ENCODE measurements at places on chromosomes 1 and 21.
A peak's percentile ranks its signal among the peaks of the same experiment; 100 is the strongest.

GRCh38 chr1:7770997-7771822 is at the start of gene VAMP3:
TSS of gene VAMP3 (plus strand) at chr1:7771296. CDS start at chr1:7771384, 88 bp downstream.
- DNase-seq: peak; percentile 74

DNA sequence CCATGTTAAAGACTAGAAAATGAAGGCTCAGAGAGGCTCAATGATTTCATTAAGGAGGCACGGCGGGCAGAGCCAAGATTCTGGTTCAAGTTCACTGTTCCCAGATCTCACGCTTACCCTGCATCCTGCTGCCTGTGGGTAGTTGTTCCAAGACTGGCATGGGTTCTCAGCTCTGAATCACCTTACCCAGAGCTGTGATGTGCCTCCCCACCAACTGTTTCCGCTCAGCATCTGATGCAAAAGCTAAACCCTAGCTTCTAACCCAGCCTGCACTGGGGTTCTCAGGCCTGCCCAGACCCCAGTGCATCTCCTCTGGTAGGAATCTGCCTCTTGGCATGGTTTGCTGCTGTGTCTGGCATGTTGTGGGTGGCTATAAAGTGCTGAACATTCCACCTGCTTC is 11.8 kb downstream of the TNR start:
- no peak for DNase-seq

- DNase-seq: no peak
Observed at GRCh38 chr1:158116311-158117167, 64.2 kb upstream of the CD1D start.

DNA sequence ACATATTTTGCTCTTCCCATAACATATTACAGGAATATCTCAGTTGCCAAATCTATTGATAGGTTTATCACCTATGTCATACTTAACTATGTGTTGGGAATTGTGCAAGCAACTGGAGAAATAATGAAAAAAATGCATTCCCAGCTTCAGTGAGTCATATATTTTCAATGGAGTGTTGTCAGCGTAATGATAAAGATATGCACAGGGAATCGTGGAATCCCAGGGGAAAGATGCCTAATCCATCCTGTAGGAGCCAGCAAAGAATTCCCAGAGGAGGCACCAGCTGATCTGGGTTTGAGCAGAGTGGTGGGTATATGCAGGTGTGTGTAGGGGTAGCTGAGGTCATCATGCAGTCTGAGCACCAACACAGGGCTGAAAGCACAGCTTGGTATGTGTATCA is 213.3 kb upstream of the DAB1 start:
- DNase-seq: no peak

DNA sequence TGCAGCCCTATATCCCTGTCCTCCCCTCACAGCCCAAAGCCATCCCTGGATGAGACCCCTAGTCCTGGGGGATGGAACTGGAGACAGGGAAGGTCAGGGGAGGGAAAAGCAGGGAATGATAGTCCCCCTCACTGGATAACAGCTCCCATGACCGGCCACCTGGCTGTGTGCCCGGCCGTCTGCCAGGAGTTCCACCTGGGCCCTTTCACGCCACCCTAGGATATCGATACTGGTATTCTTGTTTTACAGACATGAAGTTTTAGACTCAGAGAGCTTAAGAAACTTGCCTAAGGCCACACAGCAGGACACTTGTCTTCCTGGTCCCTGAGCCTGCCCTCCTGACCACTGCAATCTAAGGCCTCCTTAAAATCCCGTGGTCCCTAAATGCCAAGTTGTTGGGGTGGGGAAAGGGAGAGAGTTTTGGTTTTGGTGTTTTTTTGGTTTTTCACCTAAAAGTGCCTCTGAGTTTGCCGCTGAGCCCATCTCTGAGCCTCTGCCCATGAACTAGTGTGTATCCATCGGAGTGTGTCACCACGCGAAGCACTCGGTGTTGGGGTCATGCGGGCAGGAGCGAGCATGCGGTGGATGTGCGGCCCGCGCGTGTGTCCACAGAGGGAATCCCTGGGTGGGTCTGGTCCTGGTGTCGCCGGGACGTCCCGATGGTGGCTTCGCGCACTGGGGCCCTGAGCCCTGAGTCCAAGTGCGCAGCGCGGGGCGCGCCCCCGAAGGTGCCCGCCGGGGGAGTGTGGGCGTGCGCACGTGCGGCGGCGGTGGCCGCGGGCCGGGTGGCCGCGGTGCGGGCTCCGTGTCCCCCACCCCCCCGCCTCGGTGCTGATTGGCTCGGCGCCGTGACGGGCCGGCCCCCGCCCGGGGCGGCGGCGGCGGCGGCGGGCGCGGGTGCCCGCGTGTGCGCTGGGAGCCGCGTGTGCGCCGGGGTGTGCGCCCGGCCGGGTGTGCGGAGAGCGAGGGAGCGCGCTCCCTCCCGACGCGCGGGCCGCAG is at the start of gene EPHA8:
Gene EPHA8, plus strand, starts transcription at position 906 of the 1,000 bp plus-strand sequence. CDS start 147 bp downstream, outside the sequence.
- DNase-seq: no peak

- DNase-seq: no peak
Observed at GRCh38 chr1:156523801-156524480, 23.4 kb upstream of the MEF2D start.

GRCh38 chr1:73144311-73144710 is 862.0 kb upstream of the NEGR1 start:
- no peak for DNase-seq

DNA sequence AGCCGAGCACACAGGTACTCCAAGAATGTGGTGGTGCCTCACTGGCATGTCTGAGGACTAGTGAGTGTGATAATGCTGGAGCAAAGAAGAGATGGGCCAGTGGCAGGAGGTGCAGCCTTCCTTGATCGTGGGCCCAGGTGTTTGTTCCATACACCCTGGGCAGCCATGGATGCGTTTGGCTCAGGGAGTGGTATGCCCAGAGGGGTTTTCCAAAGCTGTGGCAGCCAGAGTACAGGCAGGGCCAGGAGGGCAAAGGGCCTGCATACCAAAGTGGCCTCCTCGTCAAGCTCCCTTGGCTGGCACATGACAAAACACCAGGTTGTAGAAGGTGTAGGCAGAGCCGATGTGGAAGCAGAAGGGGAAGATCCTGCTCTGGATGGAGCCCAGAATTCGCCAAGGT is 19.0 kb downstream of the PARS2 start:
- DNase-seq: no peak

DNA sequence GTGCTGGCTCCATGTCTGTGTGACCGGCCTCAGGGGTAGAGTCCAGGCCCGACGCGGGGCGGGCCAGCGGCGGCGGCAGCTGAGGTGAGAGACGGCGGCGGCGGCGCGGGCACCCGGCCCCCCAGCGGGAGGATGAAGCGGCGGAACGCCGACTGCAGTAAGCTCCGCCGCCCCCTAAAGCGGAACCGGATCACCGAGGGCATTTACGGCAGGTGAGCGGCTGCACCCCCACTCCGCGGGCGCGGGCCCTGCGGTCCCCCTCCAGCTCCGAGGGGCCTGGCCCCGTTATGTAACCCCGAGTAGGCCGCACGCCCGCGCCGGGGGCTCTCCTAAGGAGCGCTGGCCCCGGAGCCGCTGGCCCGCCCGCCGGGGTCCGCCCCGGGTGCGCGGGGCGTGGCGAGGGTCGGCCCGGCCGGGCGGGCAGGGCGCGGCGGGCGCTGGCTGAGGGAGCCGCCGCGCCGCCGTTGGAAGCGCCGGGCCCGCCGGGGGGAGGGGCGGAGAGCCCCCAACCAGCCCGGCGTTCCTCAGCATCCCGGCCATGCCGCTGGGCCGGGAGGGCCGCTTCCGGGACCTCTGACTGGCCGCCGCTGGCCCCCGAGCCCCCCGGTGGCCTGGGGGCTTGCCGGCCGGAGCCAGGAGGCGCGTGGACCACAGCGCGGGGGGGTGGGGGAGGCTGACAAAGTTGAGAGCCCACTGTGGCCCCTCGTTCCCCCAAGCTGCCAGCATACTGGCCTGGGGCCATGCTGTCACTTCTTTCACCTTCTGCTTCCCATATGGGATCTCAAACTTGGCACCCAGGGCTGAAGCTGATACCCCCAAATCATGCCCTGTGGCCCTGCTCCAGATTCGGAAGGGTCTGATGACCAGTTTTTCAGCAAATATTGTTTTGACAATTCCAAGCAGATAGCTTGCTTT is 527 bp downstream of the MACO1 start:
- DNase-seq: no peak

DNA sequence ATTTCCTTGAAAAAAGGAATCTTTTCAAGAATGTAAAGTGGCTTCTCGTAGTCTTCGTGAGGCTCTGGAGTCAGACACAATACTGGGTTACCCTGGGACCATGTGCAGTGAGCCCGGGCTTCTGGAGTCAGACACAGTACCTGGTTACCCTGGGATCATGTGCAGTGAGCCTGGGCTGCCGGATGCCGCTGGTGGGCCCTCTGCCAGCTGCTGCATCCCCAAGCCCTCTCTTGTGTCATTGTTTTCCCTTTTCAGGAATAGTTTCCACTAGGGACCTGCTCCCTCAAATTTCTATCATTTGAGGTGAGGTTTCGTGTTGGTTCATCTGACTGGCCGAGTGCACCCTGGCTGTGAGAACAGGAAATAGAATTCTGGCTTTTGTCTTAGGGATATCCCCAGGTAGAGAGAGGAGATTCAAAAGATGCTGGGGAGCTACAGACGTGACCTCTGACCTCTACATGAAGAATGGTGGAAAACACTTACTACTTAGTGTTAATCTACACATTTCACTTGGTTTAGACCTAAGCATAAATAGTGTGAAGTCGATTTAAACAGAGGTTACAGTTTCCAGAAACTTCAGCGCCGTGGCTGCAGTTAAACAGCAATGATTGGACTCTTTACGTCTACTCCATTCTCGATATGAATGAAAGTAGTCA is 10.6 kb downstream of the ADARB1 start:
- DNase-seq: no peak

DNA sequence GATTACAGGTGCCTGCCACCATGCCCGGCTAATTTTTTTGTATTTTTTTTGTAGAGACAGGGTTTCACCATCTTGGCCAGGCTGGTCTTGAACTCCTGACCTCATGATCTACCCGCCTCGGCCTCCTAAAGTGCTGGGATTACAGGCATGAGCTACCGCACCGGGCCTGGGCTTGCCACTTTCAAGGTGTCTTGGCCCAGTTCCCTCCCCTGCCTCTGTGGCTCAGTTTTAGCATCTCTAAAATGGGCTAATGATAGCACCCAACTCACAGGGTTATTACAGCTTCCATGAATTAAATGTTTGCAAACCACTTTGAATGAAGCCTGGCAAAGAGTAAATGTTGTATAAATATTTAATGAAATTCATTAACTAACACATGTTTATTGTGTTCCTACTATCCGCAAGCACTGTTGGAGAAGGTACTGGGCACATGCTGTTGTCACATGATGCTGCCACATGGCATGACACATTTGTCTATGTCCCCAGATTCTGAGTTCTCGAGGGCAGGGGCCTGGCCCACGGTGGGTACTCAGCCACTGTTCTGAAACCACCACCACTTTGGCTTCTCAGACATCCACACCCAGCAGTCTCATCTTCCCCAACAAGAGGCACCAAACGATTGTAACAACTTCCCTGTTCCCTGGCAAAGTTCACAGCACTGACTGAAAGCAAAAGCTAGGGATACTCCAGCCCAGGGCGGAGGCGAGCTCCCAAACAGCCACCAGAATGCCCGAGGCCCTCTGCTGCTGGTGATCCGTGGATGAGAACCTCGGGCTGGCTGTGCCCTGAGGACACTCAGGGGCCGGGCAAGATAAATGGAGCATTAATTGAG is 9.7 kb downstream of the IFFO2 start:
- no peak for DNase-seq

DNA sequence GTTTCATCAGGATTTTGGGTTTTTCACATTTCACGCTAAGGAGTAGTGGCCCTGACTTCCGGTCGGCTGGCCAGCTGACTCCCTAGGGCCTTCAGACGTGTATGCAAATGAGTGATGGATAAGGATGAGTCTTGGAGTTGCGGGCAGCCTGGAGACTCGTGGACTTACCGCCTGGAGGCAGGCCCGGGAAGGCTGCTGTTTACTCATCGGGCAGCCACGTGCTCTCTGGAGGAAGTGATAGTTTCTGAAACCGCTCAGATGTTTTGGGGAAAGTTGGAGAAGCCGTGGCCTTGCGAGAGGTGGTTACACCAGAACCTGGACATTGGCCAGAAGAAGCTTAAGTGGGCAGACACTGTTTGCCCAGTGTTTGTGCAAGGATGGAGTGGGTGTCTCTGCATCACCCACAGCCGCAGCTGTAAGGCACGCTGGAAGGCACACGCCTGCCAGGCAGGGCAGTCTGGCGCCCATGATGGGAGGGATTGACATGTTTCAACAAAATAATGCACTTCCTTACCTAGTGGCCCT is 23.1 kb upstream of the TNFRSF1B start:
- DNase-seq: no peak

- DNase-seq: no peak
Observed at GRCh38 chr21:31346256-31346821, 2.3 kb upstream of the TIAM1 start.

DNA sequence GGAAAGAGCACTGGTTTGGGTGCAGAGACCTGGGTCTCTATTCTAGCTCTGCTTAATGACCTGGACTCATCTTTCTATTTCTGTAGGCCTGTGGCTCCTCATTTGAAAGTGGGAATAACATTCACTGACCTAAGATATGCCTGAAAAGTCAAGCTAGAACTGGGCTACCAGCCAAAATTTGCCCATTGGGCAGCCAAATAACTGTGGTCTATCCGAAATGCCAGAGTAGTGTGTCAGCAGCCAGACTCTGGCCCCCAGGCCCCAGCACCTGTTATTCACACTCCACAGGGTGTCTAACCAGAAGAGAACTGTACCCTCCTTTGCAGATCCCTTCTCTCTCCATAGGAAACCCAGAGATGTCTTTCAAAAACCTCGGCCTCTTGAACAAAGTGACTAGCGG is 12.6 kb downstream of the DAB1 start:
- no peak for DNase-seq

DNA sequence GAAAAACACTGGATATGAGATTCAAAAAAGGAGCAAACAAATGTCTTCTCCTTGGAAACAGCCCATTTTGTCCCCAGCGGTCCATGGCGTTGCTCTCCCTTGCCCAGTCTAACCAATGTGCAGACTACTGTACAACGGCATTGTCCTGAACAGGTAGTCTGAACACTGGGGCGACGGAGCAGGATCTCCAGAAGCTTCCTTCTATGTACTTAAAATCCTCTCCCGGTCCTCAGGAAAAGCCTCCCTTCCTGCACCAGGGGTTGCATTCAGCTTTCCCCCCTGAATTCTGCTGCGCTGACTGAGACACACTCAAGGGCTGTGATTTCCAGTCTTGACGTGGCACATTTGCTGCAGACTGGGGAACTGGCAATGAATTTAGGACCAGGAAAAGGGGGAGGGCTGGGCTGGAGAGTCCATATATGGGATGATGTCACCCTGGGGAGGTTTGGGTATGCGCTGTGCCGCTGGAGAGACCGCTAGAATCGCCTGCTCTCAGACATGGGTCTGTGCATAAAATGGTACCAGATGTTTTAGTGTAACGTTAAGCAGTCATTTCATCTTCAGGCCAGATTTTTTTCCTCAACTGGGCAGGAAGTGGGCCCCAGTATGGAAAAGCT is 275.9 kb upstream of the C1orf105 start:
- no peak for DNase-seq

DNA sequence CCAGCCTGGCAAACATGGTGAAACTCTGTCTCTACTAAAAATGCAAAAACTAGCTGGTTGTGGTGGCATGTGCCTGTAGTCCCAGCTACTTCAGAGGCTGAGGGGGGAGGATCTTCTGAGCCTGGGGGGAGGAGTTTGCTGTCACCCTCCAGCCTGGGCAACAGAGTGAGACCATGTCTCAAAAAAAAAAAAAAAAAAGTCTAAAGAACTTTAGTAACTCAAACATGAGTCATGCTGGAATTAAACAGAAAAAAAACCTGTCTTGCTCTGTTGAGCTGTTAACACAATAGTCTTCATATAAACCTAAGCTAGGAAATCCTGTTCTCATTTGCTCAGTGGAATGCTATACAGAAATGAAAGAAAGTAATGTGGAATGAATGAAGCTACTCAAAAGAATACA is 16.7 kb upstream of the DISP1 start:
- no peak for DNase-seq

GRCh38 chr1:3350506-3351261 is 103.8 kb upstream of the ARHGEF16 start:
- no peak for DNase-seq

GRCh38 chr1:35931446-35932157 is 697 bp downstream of the AGO3 start:
- DNase-seq: no peak

Data from activated CD8-positive, alpha-beta memory T cell treated with anti-CD3 and anti-CD28 coated beads for 4 hours (primary cell).